Muscle of leg (tissue), 16 donors: ENCODE measurements at places on chromosomes 7 and 10. TPM values are rescaled to one million over a fixed set of nuclear protein-coding genes. Genes with fewer than 3 reads are reported as not detected.

DNA sequence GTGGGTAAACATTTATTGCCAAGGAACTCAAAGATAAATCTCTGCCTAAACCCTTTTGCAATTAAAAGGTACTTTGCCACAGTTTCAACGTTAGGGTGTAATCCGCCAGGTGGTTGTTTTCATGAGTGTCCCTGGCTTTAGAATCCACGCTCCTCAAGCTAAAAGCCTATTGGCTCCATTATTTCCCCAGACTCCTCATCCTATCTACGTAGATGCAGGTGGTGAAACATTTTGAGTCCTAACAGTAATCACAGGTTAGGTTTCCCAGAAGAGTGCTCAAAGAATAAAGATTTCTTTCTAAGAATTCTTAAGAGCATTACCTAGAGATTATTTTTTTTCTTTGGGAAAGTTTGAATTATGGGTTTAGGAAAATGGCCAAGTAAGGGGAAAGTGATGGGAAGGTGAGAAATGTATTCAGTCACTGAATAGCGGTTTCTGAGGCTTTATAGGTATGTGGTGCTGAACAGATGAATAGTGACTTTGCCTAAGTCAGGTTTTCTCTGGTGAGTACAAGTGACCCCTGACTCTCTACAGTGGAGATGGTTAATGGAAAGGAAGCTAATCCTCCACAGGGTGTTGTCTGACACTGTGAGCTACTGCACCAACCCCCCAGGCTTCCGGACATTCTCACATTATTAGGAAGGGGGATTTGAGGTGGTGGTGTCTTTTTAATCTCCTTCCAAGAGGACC is 60.2 kb downstream of the NRP1 start:
- no peak for DNase-seq

DNA sequence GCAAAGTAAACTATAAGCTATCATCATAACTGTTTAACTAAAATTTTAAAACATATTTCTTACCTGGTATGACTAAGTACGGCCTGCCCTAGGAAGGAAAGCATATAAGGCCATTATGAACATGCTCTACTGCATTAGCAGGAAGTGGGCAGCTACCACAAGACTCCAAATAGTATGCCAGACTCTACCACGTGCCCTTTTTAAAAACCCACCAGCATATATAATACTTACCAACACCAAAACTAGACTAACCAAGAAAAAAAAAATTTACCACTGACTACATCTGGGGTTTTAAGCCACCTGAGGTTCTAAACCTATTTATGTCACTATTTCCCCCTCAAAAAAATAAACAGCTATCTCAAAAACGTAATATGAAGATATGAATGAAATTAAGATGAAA is 30.1 kb downstream of the NUDCD3 start:
- no peak for DNase-seq

GRCh38 chr10:131453721-131454634 is 142.5 kb upstream of the TCERG1L start:
- DNase-seq = peak; percentile 93

GRCh38 chr10:3595736-3596135 is 189.3 kb downstream of the KLF6 start:
- DNase-seq = peak; percentile 41

DNA sequence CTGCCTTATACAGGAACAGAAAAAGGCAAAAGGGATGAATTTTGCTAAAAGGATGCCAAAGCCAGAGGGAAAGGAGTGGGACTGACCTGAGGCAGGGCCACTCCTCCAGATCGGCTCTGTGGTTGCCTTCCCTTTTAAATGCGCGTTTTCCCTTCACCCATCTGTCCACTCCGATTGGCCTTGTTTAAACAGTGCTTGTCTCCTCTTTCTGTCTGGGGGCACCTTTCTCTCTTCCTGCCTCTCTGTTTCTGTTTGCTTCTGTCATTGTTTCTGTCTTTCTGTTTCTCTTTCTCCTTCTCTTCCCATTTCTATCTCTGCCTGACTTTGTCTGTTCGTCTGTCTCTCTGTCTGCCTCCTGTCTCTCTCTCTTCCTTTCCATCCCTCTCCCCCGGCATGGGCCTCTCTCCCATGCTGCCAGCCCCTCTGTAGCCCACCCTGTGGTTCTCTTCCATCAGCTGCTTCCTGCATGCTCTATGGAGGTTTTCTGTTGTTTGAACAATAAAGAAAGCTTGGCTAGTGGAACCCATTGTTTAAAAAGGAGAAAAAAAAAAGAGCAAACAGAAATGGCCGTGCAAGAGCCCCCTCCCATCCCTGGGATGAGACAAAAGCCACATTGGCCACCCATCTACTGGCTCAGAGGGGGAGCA is 29.5 kb upstream of the HSPB1 start:
- DNase-seq = no peak

DNA sequence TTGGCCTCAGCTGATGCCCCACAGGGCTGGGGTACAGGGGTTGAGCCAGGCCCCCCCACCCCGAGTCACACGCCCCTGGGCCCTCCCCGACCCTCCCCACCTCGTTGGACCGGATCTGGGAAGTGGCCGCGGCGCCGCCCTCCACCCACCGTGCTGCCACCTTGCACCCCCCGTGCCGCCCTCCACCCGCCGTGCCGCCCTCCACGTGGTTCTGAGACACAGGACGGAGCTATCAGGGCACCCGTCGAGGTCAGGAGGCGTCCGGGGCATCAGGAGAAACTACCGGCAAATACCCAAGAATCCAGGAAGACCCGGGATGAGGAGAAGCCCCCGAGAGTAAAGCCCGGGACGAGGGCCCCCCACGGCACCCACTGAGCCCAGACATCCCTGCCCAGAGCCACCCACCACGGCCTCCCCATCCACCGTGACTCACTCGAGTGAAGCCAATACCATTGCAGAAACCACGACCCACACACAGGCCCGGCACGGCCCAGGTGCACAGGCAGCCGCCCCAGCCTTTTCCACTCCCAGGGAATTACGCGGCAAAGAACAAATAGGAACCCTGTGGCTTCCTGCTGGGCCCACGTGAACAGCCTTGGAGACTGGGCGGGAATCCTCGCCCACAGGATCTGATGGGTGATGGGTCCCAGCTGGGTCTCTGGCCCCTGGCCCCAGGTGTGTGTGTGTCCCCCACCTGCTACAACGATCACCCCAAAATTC is 34.0 kb downstream of the ADAP1 start:
- DNase-seq = no peak

DNA sequence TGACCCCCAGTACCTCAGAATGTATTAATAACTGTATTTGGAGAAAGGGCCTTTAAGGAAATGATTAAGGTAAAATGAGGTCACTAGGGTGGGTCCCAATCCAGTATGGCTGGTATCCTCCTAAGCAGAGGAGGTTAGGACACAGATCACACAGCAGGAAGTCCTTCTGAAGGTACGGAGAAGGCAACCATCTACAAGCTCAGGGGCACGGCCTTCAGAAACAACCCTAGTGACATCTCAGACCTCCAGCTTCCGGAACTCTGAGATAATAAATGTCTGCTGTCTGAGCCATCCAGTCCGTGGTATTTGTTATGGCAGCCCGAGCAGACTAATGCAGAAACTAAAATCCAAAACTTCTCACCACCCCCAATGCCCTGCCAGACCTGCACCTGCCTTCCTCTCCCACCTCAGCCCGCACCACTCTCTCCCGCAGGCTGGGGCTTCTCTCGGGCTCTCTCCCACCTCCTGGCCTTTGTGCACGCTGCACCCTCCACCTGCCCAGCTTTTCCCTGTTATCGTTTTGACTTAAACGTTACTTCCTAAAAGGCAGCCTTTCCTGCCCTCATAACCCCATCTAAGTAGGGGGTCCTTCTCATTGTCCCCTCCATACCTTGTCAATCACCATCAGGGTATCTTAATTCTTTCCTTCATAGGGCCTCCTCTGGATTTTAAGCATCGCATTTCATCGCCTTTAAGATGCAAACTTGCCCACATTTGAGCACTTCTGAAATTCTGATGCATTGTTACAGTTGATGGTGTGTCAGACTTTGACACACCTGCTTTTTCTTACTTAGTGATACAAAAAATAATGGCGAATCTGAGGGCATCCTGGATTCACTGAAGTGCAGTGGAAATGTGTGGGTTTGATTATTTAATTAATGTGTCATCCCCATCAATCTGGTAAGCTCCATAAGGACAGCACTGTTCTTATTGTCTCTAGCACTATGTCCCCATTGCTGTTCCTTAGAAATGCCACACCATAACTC is 32.2 kb upstream of the AQP1 start:
- no peak for DNase-seq

- DNase-seq = no peak
Observed at GRCh38 chr7:6234384-6234783, 38.0 kb downstream of the CYTH3 start.

DNA sequence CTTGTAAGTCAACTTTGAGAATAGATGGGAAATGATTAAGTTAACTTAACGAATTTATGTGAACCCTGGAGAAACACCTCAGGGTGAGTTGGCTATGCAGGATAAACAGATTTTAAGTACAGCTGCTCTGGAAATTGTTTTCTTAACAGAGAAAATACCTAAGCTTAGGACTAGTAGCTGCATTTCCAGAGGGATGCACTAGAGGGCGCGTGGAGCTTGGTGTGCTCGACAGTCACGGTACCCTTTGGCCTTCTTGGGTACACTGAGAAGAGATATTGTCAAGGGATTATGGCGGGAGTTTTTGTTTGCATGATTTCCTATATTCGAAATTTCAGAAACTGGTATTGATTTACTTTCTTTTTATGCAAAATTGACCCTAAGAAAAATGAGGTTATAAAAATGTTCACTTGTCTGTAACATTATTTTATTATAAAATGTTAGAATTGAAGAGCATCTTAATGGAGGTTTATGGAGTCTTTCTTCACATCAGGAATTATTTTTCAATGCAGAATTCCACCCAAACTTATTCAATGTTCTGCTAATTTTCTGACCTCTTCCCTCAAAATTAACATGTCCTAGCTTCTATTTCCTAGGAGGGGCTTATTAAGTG is 58.4 kb upstream of the MYO3A start:
- DNase-seq = peak; percentile 79

DNA sequence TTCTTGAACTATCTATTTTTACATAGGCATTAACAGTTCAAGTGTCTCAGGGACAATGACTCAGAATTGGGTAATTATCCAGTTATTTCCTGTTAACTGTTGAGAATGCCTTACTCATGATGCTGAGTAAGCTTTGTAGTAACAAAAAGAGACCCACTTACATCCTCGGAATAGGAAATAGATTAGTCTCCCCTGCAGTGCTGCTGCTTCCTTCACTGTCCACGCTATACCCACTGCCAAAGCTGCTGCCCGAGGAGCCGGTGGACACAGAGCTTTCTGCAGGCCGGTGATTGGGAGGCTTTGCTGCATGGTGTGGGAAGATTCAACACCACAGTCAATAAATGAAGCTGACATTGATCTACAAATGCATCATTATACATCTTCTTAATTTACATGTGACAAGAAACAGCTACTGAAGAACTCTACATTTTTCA is 357.1 kb downstream of the PCLO start:
- peak; percentile 3 for DNase-seq

The MYOZ1 gene
- total RNA-seq = 552 TPM

The LLCFC1 gene
- total RNA-seq = not detected

The KLHL7 gene
- 22.4 TPM for total RNA-seq

The PTN gene
- 73.8 TPM for total RNA-seq

The PRRT4 gene
- 7.8 TPM for total RNA-seq

The CCZ1B gene
- 83.2 TPM for total RNA-seq

The TAF3 gene
- 2.0 TPM for total RNA-seq

The ANXA8 gene
- not detected for total RNA-seq

The C7orf57 gene
- total RNA-seq = 0.09 TPM
